ENCODE measurements at places on chromosomes 2 and 18.

GRCh38 chr2:46828491-46829230 lies 86.9 kb downstream of the MCFD2 start:
- DNase-seq = no peak

- DNase-seq = no peak
These were observed 179.9 kb upstream of the BOD1L2 start for GRCh38 chr18:56967035-56967434.

DNA sequence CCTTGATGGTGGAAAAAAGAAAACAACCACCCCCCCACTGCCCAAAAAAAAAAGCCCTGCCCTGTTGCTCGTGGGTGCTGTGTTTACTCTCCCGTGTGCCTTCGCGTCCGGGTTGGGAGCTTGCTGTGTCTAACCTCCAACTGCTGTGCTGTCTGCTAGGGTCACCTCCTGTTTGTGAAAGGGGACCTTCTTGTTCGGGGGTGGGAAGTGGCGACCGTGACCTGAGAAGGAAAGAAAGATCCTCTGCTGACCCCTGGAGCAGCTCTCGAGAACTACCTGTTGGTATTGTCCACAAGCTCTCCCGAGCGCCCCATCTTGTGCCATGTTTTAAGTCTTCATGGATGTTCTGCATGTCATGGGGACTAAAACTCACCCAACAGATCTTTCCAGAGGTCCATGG lies 28.0 kb downstream of the MAL start:
- no peak for DNase-seq

DNA sequence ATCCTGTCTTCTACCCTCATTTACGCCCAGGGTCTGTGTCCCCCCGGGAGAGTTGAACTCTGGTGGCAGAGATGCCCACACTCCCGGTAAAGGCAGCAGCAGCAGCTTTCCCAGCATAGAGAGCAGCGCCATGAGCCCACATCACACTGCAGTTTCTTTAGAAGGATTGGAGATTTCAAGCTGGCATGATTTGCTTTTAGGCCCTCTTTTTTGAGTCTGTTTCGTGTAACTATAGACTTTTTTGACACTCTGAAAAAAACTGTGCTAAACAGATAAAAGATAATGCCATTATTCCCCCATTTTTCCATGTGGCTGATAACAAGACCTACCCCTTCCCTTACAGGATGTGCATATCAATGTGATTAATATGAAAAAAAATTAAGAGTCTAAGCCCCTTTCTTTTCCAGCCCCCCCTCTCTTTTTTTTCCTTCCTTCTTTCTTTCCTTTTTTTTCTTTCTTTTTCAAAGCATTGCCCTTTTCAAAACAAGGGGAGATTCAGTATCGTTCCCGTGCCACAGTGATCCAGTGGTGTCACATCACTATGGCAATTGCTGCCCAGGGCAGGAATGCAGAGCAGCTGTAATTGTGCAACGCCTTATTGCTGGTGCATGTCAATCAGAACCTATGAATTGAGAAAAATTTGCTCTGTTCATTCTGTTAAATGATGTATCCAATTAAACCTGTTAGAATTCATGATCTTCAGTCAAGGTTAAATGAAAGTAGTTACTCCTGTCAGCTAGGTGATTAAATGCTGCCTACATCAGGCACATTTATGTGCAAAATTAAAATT lies 104.5 kb downstream of the CDCA7 start:
- DNase-seq = no peak

DNA sequence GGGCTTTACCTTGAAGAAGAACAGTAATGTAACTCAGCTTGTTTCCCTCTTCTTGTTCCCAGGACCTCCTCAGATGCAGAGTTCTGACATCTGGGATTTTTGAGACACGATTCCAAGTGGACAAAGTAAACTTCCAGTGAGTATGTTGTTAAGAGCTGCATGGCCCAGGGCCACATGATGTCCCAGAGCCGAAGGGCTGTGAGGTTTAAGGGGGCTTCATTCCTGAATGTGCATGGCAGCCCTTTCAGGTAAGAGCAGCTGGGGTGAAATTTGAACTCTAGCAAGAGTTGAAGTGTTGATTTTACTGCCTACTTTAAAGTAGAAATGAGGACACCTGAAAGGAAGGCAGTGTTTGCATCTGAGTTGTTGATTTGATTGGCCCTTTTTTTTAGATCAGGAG lies 13.3 kb downstream of the CHMP1B start:
- DNase-seq = no peak

DNA sequence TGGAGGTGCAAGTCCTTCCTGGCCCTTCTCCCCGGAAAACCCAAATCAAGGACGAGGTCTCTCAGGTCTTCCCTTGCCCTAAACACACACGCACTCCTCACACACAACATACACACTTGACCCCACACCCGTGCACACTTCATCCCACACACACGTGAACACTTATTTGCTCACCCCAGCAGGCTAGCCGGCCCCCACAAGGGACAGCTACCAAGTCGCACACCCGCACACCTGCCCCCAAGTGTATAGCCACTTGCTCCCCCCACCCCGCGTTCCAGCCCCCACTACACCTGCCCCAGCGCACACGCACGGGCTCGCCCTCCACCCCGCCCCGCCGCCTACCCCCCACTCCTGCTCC lies 359 bp downstream of the TGFBRAP1 start:
- DNase-seq = no peak
